ENCODE measurements at places on chromosomes 5 and 9.

DNA sequence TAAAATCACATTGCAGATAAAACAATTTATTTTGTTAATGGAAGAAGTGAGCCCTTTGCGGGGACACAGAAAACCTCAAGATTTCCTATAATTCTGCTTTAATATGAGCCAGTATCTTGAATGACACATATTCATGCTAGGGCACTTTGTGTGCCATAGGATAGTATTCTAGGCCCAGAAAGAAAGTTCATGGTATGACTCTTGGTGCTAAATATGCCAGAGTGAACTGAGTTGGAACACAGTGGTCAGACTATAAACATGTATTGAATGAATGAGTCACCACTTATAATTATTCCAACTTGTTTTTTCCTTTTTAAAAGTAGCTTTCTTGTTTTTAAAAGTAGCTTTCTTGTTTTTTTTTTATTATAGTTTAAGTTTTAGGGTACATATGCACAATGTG is 46.0 kb downstream of the ADAMTS19 start:
- no peak for DNase-seq

DNA sequence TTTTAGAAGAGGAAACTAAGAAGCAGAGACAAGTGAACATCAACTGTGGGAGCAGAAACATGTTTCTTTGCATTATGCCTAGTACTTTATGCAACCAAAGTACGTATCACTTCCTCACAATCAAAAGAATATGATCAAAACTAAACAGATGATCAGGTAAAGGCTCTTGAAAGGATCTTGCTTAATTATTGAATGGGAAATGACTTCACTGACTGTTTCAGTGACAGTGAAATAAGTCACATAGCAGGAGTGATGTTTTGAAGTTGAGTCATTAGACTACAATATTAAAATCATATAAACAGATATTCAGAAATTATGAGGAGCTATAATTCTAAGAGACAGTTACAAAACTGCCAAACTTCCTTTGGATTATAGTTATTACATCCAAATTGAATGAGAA is 527.3 kb downstream of the MTRR start:
- no peak for DNase-seq

DNA sequence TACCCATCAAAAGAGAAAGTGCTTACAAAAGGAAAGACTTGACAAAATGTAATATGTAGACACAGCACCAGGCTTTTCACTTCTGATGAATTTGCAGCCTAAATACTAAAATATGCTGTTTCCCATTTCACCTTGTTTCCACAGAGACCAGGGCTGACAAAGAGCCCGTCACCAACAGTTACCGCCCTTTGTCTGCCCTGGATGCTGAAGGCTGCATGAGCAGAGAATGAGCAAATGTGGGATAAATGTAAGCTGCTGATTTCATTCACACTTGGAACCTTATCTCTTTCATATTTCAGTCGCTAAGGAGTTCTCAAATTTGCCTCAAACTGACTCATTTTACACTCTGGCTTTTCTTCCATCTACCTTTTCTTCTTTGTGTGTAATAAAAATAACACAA is 213.9 kb downstream of the TMEM167A start:
- DNase-seq = no peak

GRCh38 chr5:174596429-174596828 is 128.0 kb upstream of the MSX2 start:
- no peak for DNase-seq

GRCh38 chr5:59501316-59501715 is 392.2 kb downstream of the PDE4D start:
- DNase-seq = no peak

DNA sequence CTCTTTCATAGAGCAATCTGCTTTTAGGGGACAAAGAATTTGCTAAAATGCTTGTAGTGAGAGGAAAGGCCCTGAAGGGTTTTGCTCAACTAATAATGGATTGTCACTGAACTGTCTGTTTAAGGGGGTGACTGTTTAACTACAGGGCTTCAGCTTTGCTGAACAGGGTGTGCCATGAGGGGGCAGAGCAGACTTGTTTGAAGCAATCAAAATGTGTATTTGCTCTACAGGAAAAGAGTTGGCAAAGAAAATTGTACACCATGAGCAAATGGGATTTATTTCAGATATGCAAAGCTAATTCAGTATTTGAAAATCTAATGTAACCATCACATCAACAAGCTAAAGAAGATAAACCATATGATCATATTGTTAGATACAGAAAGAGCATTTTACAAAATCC is 154.3 kb downstream of the GABRG2 start:
- no peak for DNase-seq

All from stimulated activated CD8-positive, alpha-beta memory T cell treated with anti-CD3 and anti-CD28 coated beads, Interleukin-7, amount 100 ng/mL, for 24 hours (primary cell).